Activated CD4-positive, alpha-beta memory T cell treated with anti-CD3 and anti-CD28 coated beads, Interleukin-2, amount 10 ng/mL, durations not matched to agents 7 days and 5 days (primary cell): ENCODE measurements at places on chromosomes 1 and 21. TPM values are rescaled to one million over a fixed set of nuclear protein-coding genes. Genes with fewer than 3 reads are reported as not detected.

The TNNT2 gene
- total RNA-seq: not detected

The RXRG gene
- not detected for total RNA-seq

- DNase-seq: no peak
These were observed 23.2 kb upstream of the CAMTA1 start for GRCh38 chr1:6762060-6762459.

- no peak for DNase-seq
These were observed 76.5 kb downstream of the BCAR3 start for GRCh38 chr1:93605026-93605568.

GRCh38 chr1:1558591-1558990, 16.1 kb downstream of the SSU72 start:
- DNase-seq: no peak

DNA sequence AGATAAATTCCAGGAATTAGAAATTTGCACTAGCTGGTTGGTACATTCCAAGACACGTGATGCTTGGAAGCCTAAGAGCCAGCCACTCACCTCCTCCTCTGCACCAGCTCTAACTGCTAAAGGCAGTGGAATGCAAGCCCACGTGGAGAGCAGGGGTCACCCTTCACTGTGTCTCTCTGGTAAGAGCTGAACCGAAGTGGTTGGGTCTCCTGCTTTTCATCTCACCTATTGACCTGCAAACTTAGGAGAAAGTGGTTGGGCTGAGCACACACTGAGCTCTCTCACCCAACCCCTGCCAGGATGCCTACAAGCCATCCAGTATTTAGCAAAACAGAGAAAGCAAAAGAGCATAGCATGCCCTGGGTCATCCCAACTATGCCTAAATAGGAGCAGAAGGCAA, 19.3 kb downstream of the HAO2 start:
- DNase-seq: no peak

DNA sequence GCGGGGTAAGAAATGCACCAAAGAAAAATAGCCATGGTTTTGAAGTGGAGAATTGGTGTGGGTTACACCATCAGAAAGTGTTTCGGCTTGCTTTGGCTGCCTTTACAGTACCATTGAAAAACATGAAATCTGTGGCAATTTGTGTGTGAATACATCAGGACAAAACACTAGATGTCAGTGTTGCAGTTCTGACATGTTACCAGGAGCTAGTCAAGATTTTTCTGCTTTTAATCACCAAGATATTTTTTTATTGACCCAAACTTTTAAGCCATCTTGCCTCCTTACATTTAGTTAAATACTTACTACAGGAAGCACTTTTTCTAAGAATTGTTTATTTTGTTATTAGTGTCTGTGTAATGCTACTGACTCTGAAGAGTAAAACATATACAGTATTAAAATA, 14.3 kb downstream of the RRP15 start:
- DNase-seq: no peak

- no peak for DNase-seq
These were observed 1.2 kb downstream of the MAN1A2 start for GRCh38 chr1:117368116-117369108.

- DNase-seq: no peak
These were observed 65.8 kb upstream of the ATF3 start for GRCh38 chr1:212542761-212543187.

GRCh38 chr1:174743654-174744561, 255.8 kb upstream of the CACYBP start:
- no peak for DNase-seq

GRCh38 chr1:209584231-209584672, 738 bp downstream of the CAMK1G start:
- no peak for DNase-seq

GRCh38 chr1:209238356-209238755, 345.2 kb upstream of the CAMK1G start:
- DNase-seq: no peak

DNA sequence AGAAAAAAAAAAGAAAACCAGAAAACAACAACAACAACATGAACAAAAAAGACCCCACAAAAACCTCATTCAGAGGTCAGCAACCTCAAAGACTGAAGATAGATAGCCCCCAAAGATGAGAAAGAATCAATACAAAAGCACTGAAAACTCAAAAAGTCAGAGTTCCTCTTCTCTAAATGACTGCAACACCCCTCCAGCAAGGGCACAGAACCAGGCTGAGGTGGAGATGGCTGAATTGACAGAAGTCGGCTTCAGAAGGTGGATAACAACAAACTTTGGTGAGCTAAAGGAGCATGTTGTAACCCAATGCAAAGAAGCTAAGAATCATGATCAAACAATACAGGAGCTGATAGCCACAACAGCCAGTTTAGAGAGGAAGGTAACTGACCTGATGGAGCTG, 17.0 kb downstream of the RAB3GAP2 start:
- no peak for DNase-seq

GRCh38 chr21:17402937-17403336, 109.9 kb upstream of the CXADR start:
- no peak for DNase-seq

DNA sequence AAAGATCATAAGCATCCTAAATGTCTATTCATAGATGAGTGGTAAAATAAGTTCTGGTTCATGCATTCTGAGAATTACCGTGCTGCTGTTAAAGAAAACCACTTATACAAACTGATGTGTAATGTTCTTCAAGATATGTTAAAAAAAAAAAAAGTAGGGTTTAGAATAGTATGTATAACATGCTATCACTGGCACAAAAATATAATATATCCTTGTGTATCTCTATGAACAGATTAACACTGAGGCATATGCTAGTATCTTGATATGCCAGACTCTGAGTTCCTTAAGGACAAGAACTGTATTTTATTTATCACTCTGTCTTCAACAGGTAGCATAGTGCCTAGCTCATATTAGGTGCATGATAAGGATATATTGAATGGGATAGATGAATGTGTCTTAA, 108.9 kb downstream of the HS2ST1 start:
- no peak for DNase-seq

GRCh38 chr1:167651161-167651693, 21.2 kb downstream of the RCSD1 start:
- DNase-seq: no peak
